ENCODE measurements at places on chromosomes 7 and 10. TPM values are rescaled to one million over a fixed set of nuclear protein-coding genes. Genes with fewer than 3 reads are reported as not detected.

Gene RARRES2
- total RNA-seq, result 59.9 TPM

Gene OR2A5
- not detected for total RNA-seq

Gene ZNF479
- not detected for total RNA-seq

Gene PBLD
- total RNA-seq, result 3.5 TPM

Gene TFR2
- total RNA-seq, result 2.3 TPM

Gene AKR1B1
- 171 TPM for total RNA-seq

Gene AGMO
- 0.83 TPM for total RNA-seq

Gene TAS2R5
- 0.92 TPM for total RNA-seq

Gene ATP5MK
- 338 TPM for total RNA-seq

Gene CDHR1
- 6.4 TPM for total RNA-seq

Gene IGF2BP3
- total RNA-seq, result 197 TPM

Gene IFIT5
- 2.3 TPM for total RNA-seq

Gene PLAC9
- 7.8 TPM for total RNA-seq

Gene CFTR
- 1.1 TPM for total RNA-seq

GRCh38 chr10:25698638-25699037, 235.4 kb upstream of the MYO3A start:
- no peak for DNase-seq

- no peak for DNase-seq
Measured at GRCh38 chr10:127552446-127552845, 3.3 kb downstream of the NPS start.

DNA sequence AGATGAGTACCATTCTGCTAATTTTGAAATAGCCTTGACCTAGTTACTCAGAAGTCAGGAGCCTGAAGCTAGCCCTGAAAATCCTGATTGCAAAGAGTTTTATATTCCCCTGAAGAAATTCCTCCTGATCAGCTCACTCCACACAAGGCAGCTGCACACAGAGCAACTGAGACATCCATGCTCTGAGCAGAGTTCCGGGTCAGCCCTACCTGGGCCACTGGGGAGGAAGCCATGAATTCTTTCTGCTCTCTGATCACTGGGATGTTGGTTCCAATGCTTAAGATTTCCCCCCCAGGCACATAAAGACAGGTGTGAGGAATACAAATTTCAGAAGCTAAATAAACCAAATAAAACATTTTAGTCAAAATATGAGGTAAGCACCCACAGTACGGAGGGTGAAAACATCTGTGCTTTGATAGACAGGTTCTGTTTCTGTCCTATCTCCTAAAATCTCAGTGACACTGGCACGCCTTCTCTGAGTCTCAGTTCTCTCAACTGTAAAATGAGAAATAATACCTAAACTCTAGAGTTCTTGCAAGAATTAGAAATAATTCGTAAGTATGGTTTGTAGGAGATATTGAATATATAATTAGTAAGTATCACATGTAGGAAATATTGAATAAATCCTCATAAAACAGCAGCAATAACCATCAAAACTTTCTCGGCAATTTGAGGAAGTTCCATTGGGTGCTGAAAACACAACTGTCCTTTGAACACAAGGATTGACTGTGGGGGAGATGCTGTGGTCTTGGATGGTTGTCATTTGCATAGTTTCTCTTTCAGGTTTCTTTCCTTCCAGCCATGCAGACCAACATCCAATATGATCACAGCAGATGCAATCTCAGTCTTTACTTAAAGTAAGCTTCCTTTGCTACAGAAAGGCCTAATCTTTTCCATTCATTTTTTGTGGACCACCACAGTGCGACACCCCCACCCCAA, 133.0 kb upstream of the TNS3 start:
- no peak for DNase-seq

DNA sequence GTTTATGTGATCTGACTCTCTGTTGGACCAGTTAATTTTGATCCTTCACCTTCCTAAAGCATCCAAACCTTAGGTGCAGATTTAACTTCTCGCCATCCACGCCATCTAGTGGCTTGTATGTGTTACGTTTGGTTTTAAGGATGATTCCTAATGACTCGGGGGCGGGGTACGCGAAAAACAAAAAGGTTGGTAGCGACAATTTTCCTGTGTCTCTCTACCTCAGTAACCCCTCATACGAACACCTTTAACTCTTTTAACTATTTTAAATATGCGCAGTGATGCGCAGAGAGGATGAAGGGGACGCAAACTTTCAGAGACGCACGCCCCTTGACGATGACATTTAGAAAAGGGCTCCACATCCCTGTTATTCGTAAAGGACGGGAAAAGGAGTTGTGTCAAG, 714 bp upstream of the KCND2 start:
- DNase-seq, result peak; percentile 56

- no peak for DNase-seq
Measured at GRCh38 chr10:85926986-85927385, 439.6 kb downstream of the GRID1 start.

GRCh38 chr7:43439631-43440401, 143.1 kb upstream of the STK17A start:
- DNase-seq, result peak; percentile 84

- peak; percentile 31 for DNase-seq
Measured at GRCh38 chr7:91941450-91941849, 788 bp downstream of the AKAP9 start.

GRCh38 chr10:71039551-71039950, 151.2 kb upstream of the PCBD1 start:
- DNase-seq, result no peak

DNA sequence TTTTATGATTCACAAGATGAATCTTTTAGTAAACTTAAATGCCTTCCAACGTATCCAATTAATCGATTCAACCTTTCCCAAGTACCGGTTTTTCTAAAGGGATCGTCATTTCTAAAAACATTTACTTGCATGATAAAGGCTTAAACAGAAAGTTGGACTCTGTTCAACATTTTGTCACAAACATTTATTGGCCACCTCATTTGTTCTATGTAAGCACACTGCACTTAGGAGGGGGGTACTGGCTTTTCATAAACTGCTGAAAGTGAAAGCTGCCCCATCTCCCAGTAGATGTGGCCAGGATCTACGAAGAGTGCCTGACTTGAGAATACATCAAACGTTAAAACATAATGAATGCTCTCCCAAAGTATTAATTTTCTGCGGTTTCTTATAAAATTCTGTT, 37.3 kb upstream of the LAMB4 start:
- DNase-seq, result no peak

DNA sequence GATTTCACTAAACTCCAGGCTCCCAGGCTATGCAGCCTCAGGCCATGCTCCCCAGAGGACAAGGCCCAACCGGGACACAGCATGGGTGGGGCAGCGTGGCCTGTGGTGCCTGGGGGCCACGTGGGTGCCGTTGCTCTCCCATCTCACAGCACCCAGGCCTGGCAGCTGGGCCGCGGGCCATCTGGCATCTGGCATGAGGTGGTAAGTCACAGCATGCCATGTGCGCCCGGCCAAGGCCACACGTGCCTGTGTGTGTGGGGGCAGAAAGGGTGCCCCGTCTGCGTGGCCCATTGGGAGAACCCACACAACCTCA, 204.1 kb downstream of the EBF3 start:
- DNase-seq, result peak; percentile 19

DNA sequence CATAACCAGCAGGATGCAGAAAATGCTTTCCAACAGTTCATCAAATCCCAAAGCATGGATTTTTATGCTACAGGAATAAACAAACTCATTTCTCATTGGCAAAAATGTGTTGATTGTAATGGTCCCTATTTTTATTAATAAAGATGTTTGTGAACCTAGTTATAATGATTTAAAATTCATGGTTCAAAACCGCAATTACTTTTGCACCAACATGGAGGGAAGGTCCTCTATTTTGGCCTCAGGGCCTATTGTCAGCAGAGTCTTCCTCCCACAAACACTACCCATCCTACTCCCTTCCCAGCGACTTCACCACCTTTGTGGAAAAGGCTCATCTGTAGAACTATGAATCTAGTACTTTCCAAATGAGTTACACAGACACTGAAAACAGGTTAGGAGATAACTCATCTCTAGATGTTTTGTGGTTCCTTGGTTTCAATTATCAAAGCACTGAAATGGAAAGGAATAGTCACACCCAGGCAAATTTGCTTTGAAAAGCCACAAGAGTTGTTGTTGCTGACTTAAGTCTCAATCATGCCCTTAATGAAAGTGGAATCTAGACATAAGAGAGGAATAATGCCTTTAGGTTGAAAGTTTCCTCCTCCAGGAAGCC, 59.4 kb upstream of the FRMD4A start:
- DNase-seq, result no peak

GRCh38 chr7:36601601-36602000, 122.7 kb downstream of the AOAH start:
- DNase-seq, result no peak

DNA sequence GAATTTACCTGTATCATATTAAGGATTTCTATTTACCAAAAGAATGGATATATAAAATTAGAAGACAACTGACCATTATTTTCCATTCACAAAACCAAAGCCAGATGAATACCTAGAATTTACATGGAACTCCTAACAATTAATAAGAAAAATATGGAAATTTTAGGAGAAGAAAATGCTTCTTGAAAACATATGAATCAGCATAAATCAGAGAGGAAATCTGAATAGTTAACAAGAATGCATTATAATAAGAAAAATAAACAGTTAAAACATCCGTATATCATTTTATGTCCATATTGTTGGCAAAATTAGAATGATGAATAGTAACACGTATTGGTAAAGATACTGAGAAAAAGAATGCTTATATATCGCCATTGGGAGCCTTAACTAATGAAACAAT, 505.5 kb downstream of the NEBL start:
- no peak for DNase-seq

DNA sequence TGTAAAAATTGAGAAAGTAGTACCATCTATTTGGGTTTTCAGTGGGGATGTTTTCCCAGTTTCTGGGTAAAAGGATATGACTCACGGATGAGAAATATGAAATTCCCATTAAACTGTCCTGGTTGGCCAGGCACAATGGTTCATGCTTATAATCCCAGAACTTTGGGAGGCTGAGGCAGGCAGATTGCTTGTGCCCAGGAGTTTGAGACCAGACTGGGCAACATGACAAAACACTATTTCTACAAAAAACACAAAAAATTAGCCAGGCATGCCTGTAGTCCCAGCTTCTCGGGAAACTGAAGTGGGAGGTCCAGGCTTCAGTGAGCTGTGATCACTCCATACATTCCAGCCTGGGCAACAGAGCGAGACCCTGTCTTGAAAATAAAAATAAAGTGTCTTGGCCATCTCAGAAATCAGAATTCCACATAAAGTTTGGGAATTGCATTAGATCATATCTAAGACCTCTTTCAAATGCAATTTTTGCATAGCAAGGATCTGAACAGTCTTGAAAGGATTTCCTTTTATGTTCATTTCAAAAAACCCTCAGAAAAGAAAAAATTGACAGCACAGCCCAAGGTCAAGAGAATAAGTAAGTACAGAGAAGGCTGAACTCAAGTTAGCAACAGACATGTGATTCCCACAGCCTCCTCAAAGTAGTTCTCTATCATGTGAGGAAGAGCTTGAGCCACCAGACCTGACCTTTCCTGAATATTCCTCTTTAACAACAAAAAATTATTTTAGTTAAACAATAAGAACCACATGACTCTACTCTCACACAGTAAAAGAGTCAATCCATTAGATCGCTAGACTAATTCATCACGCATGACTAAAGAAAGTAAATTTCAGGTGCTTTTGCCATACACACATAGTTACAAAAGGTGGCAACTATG, 141.5 kb upstream of the CAV2 start:
- DNase-seq, result no peak

- DNase-seq, result no peak
Measured at GRCh38 chr10:97163781-97164501, 21.8 kb downstream of the SLIT1 start.

GRCh38 chr10:61175316-61175715, 231.3 kb upstream of the RHOBTB1 start:
- no peak for DNase-seq

GRCh38 chr7:81669476-81670105, 100.3 kb downstream of the HGF start:
- no peak for DNase-seq

- DNase-seq, result no peak
Measured at GRCh38 chr7:112462236-112462635, 12.0 kb downstream of the IFRD1 start.

GRCh38 chr7:19369182-19369581, 224.0 kb upstream of the FERD3L start:
- DNase-seq, result no peak

- peak; percentile 86 for DNase-seq
Measured at GRCh38 chr7:1086588-1087464, 1.1 kb upstream of the GPER1 start.

GRCh38 chr7:36082910-36083309, 70.1 kb upstream of the EEPD1 start:
- peak; percentile 50 for DNase-seq

- no peak for DNase-seq
Measured at GRCh38 chr7:2316578-2316977, 2.3 kb upstream of the SNX8 start.

DNA sequence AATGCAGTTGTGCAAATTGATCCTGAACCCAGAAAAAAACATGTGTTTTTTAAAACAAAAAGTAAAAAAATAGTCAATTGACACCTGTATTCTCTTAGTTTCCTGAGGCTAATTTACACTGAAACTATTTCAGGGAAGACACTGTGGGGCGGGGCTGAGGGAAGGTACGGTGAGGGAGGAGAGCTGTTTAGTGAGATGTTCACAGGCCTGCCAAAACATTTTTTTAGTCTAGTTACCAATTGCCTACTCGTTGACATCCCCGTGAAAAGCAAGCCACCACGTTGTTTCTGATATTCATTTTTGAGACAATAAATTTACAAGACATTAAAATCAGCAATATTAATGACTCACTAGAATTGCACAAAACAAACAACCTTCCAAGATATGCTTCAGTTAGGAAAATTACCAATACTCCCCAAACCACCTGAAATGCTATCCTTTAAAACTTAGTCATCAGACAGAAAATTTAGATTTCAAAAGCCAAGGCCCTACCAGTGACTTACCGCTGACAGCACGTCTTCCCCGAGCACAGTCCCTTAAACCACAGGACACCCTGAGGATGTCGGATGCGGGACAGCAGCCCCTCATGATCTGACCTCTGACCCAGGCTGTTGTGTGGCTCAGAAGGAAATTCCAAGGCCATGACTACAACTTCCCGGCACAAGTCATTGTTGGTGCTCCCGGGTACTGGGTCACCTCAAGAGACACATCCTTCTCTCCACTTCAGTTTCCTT, 279.2 kb downstream of the PRPF18 start:
- DNase-seq, result peak; percentile 69

- DNase-seq, result no peak
Measured at GRCh38 chr7:24323961-24324480, 40.0 kb downstream of the NPY start.
